ENCODE measurements at places on chromosomes 12 and 14.

DNA sequence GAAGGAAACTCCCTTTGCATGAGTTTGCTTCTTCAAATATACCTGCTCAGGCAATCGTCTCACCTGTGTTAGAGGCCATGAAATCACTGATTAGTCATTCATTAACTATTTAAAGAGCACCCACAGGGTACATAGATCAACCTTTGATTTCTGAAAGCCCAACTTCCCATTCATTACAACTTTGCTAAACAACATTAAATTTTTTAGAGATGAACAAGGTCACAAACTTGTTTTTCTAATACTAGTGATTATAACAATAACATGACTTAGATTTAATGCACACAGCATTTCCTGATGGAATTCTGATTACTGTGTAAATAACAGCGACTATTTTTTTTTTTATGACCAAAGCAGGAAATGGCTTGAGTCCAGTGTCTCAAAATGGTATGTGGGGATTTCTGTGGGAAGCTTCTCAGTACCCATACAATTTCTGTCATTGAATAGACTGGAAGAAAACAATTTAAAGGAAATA, 5.4 kb upstream of the ERO1A start:
- no peak for DNase-seq

DNA sequence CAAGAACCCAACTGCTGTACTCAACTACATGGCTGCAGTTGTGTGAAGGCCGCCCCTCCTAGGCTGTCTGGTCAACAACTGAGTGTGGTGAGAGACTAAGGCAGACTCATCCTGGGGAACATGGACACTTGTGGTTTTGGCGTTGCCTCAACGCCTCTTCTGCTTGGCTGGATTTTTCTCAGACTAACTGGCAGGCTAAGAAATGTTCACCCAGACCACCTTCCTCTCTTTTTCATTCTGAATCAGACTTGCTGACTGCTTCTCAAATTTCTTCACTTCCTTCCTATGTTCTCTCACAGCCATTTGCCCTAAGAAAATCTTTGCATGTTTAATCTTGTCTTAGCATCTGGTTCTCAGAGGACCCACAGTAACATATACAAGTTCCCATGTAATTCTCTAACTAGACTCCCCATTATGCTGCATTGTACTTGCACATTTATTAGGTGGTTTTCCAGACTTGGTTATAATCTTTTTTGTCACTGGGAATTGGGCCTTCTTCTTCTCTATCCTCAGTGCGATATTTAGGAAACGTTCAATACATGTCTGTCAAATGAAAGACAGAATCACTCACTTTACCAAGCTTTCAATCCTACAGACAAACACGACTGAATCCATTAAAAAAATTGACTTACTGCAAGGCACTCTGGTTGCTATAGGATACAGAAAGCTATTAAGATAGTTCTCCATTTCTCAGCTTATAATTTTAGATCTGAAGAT, 327.6 kb downstream of the CCER1 start:
- DNase-seq = no peak

GRCh38 chr12:106204312-106204711, 43.5 kb downstream of the CKAP4 start:
- DNase-seq = no peak

DNA sequence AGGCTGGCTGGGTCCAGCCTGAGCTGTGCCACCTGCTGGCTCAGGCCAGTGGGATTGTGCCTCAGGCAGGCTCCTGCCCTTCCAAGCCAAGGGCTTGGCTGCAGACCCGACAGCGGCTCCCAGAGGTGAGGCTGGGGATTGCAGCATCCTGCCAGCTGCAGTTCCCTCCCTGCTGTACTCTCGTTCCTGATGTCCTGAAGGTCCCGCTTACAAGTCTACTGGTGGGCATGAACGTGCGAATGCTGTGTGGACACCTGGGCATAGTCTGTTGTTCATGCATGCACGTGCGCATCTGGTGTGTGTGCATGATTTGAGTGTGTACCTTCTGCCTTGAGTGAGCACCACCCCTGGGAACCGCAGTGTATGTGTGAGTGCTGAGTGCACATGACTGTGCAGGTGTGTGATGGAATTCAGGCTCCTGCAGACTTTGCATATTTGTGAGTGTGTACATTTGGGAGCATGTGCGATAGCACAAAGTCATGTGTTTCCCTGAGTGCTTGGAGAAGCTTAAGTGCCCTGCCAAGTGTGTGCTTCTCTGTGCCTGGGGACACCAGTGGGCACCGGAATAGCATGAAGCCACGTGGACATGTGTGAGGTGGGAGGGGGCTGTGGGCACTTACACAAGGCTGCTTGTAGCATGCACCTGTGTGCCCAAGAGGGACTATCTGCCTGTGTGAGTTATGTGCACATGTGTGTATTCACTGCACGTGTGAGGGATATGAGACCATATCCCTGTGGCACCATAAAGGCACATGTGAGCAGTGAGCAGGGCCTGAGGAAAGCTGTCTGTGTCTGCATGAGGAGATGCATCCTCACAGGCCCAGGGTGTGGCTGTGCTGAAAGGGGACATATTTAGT, 19.3 kb upstream of the KRT7 start:
- no peak for DNase-seq

- no peak for DNase-seq
Observed at GRCh38 chr12:62044450-62045135, 215.6 kb upstream of the USP15 start.

DNA sequence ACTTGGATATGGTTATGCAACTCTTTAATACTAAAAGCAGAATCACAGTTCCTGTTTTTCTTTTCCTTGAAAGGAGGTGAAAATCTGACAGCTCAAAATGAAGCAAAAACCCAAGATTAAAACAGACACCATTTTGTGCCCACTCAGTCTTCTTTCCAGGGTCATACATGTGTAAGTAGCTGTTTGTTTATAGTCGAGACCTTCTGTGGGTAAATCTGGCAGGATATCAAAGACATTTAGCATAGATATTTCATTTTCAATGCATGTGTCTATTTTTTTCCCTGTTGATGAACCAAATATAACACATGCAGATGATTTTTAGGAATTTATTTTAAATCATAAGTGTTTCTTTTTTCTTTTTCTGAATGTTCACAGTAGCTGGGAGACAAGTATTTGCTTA, 398.8 kb downstream of the FOXG1 start:
- DNase-seq = no peak

DNA sequence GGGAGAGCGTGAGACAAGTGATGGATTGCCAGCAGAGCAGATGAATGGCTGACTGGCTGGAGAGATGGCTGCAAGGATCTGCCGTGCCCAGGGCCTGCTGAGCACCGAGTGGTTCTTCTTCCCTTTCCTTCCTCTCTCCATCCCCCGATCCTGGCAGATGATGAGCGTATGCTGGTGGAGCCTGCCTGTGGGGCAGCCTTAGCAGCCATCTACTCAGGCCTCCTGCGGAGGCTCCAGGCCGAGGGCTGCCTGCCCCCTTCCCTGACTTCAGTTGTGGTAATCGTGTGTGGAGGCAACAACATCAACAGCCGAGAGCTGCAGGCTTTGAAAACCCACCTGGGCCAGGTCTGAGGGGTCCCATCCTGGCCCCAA, 15.5 kb downstream of the SDSL start:
- no peak for DNase-seq

DNA sequence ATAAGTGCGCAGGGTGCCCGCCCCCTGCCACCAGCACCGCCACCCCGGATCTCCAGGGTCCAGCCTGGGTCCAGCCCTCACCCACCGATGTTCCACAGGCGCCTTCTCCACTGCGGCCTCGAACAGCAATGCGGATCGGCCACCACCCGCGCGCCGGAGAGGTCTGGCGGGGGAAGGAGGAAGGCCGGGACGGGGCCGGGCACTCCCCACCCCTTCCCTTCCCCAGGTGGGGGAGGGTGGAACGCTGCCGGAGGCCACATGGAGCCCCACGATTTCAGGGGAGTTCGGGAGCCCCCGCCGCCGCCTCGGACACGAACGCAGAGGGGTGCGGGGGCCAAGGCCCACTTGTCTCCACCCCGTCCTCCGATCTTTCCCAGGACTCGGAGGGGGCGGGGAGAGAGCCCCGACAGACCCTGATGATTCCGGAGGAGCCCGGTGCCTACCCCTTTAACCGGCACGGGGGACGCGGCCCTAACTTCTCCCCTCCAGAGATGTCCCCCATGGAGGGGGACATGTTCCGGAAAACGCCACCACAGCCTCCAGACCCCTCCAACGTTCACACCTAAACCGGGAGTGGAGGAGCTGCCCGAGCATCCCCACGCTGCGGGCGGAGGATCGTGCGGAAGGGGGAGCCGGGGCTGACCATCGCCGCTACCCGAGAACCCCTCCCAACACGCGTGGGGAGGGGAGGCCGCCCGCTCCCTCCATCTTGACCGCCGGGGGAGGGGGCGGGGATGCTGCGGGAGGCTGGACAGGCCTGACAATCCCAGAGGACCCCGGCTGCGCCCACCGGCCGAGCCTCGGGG, 1.1 kb downstream of the ATXN2 start:
- no peak for DNase-seq

DNA sequence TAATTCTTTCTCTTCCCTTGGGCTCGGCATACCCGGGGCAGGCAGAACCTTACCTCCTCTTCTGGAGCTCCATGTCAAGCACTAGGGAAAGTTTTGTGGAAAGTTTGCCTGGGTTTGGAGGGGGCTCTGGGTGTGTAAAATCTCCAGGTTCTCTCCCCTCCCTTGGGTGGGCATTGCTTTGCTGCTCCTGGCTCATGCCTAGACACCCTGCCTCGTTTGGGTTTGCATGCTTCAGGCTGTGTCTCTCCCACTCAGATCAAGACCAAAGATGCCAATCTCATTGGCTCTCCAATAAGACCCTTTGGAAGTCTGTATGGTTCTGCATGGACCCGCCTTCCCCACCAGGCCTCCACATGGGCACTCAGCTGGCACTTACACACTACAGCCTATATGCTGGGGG, 6.2 kb upstream of the KRT2 start:
- no peak for DNase-seq

GRCh38 chr12:131455218-131455506, 255.7 kb upstream of the SFSWAP start:
- DNase-seq = no peak

DNA sequence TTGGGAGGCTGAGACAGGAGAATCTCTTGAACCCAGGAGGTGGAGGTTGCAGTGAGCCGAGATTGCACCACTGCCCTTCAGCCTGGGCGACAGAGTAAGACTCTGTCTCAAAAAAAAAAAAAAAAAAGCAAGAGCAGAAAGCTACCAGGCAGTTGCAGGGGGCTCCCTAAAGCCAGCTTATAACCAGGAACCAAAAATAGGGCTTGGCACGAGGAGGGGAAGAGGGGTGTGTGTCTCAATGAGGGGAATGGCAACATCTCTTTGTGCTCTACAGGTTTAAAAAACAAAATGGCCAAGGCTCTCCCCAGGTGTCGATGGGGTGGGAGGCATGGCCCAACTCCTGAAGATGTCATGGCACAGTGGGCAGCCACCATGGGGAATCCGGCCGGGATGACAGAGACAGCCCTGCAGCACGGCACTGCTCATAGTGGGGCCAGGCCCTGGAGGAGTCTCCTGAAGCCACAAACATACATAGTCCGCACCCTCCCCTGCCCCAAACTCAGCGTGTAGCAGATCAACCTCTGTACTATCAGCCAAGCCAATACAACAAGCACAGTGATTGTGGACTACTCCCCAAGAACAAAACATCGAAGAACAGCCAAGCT, 16.0 kb upstream of the EIF5 start:
- DNase-seq = no peak

GRCh38 chr12:109963330-109963729, 32.8 kb downstream of the GIT2 start:
- no peak for DNase-seq

- no peak for DNase-seq
Observed at GRCh38 chr12:81992461-81992860, 233.3 kb upstream of the PPFIA2 start.

DNA sequence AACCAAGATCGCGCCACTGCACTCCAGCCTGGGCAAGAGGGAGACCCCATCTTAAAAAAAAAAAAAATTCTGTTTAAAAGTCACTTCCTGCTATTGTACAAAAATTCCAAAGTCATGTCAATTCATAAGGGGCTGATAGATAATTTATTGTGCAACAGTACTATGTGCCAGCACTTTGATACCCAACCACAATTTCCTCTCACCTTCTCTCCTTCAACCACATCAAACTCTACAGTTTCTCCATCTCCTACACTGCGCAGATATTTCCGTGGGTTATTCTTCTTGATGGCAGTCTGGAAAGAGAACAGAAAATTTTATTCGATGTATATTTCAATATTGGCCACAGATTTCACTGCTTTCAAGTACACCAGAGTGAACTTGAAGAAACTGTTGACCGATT, 7.6 kb downstream of the YBX3 start:
- no peak for DNase-seq

GRCh38 chr12:106114447-106115068, 24.2 kb downstream of the NUAK1 start:
- no peak for DNase-seq

DNA sequence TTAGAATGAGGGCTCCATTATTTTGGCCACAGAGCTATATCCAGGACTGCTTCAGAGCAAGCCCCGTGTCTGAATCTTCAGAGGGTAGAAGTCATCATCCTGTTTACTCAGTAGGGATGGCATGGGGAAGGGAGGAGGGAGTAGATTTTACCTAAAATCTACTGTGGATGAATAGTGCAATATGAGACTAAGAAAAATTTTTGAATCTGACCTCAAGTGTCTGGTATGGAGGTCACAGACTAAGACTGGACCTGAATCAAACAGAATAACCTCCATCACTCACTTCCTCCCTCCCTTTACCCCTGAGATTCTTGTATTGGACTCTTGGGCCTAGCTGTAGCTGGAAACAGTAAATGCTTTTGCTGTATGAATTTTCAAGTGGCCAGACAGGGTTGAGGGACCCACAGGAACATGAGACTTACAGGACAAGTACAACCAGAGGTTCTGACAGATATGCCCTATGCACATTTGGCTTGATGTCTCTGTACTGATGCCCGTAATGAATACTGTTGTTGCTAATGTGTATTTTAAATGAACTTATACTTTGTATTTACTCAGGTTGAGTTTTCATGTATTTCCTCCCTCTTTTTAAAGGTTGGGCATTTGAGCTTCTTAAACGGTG, 78.5 kb downstream of the CCDC91 start:
- no peak for DNase-seq

DNA sequence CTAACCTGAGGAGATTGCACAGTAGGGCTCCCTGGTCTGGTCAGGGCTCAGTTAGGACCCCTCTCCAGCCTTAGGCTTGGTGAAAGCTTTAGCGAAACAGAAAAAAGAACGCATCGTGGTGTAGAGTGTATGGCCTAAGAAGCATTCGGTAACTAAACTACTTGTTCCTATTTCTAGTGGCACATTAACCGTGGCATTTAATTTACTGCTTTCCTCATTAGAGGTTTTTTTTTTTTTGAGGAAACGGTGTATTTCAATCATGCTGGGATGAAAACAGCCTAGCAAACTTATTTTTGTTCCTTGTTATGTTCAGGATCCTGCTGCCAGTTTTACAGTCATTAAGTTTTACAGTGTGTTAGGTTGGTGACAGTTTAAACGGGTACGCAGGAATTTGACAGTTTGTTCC, 518 bp upstream of the OSBPL8 start:
- DNase-seq = no peak

GRCh38 chr14:61179061-61179690, 102.0 kb downstream of the TMEM30B start:
- DNase-seq = no peak

GRCh38 chr12:26576266-26576665, 256.7 kb downstream of the ITPR2 start:
- no peak for DNase-seq

GRCh38 chr14:84643446-84643845, 886.5 kb upstream of the FLRT2 start:
- no peak for DNase-seq

- no peak for DNase-seq
Observed at GRCh38 chr14:53516261-53516774, 363.2 kb upstream of the DDHD1 start.

All from stimulated activated CD8-positive, alpha-beta memory T cell treated with anti-CD3 and anti-CD28 coated beads, Interleukin-12 subunit alpha, Interleukin-12 subunit beta, amount 100 ng/mL, for 4 hours (primary cell).